Ovary (tissue), 10 donors: ENCODE measurements at places on chromosomes 3 and 15. TPM values are rescaled to one million over a fixed set of nuclear protein-coding genes. Genes with fewer than 3 reads are reported as not detected.

- H3K4me3 ChIP-seq: no peak overlapping the region
- H3K27me3 ChIP-seq: no peaks in the 10 kb centered on the region
- DNase-seq: no peak
- no peaks in the 10 kb centered on the region for H3K36me3 ChIP-seq
Measured at GRCh38 chr15:89128320-89129122, 40.3 kb downstream of the ABHD2 start.

CYP1A1 gene
- not detected for total RNA-seq

FANCD2OS gene
- total RNA-seq: not detected

GRCh38 chr15:79526376-79526775 is 94.2 kb downstream of the MINAR1 start:
- no peaks in the 10 kb centered on the region for H3K36me3 ChIP-seq
- DNase-seq: no peak
- no peaks in the 10 kb centered on the region for H3K27me3 ChIP-seq
- no peak overlapping the region for H3K4me3 ChIP-seq
- H3K4me1 ChIP-seq: no peaks in the 10 kb centered on the region

DNA sequence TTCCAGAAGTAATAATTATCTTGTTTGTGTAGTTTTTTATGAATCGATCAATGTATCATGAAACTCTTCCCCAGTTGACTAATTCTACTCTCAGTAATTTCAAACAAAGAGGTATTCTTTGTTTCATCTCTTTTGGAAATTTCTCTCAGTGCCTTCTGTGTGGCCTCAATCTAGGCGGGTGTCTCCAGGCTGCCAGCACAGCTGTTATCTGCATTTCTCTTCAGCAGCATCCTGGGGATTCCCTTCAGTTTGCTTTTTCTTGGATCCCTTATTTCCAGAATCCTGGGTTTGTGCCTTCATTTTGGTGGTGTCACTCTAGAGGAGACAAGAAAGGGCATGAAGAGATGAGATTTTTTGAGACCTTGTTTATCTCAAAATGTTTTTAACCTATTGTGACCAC is 22.7 kb downstream of the NIPA2 start:
- H3K36me3 ChIP-seq: no peaks in the 10 kb centered on the region
- no peaks in the 10 kb centered on the region for H3K4me1 ChIP-seq
- no peaks in the 10 kb centered on the region for H3K27me3 ChIP-seq
- no peak overlapping the region for H3K4me3 ChIP-seq

FBN1 gene
- 97.4 TPM for total RNA-seq

GRCh38 chr3:99925584-99926230 is 108.0 kb downstream of the CMSS1 start:
- H3K4me3 ChIP-seq: no peak overlapping the region
- H3K36me3 ChIP-seq: no peaks in the 10 kb centered on the region
- peaks cover 12% of the 10 kb centered on the region for H3K4me1 ChIP-seq
- no peak for DNase-seq
- no peaks in the 10 kb centered on the region for H3K27me3 ChIP-seq
- no peak overlapping the region for H3K27ac ChIP-seq

- DNase-seq: peak; percentile 54
- H3K27me3 ChIP-seq: no peaks in the 10 kb centered on the region
- H3K4me3 ChIP-seq: no peak overlapping the region
- H3K4me1 ChIP-seq: peaks cover 5% of the 10 kb centered on the region
- H3K36me3 ChIP-seq: no peaks in the 10 kb centered on the region
Measured at GRCh38 chr3:149352556-149352955, 19.1 kb upstream of the TM4SF18 start.

XCR1 gene
- 0.05 TPM for total RNA-seq

COL6A5 gene
- total RNA-seq: not detected

GRCh38 chr3:114939920-114940319 is 207.2 kb downstream of the ZBTB20 start:
- no peak for DNase-seq
- H3K36me3 ChIP-seq: no peaks in the 10 kb centered on the region
- peaks cover 1% of the 10 kb centered on the region for H3K4me1 ChIP-seq
- H3K4me3 ChIP-seq: no peak overlapping the region
- H3K27me3 ChIP-seq: no peaks in the 10 kb centered on the region

RAD18 gene
- 3.8 TPM for total RNA-seq

DNA sequence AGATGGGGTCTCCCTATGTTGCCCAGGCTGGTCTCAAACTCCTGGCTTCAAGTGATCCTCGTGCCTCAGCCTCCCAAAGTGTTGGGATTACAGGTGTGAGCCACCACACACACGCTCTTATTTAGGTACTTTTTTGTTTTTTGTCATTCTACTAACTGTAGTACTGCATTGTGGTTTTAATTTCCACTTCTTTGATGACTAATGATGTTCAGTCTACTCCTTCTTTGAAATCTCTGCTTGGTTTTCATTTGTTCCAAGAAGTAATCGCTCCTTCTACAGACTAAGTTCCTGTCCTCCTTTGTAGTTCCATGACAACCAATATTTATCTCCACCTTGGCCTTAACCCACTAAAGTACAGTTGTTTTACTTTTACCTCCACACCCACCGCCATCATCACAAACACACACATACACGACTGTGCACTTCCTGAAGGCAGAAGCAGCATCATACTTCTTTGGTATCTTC is 529 bp upstream of the DLEC1 start:
- no peak overlapping the region for H3K4me3 ChIP-seq
- no peak overlapping the region for H3K27ac ChIP-seq
- H3K36me3 ChIP-seq: no peaks in the 10 kb centered on the region

GRCh38 chr15:100937171-100937570 is 18.0 kb downstream of the LRRK1 start:
- H3K27ac ChIP-seq: no peak overlapping the region
- DNase-seq: no peak
- H3K4me1 ChIP-seq: no peaks in the 10 kb centered on the region
- no peaks in the 10 kb centered on the region for H3K36me3 ChIP-seq
- H3K27me3 ChIP-seq: no peaks in the 10 kb centered on the region
- no peak overlapping the region for H3K4me3 ChIP-seq

TUBGCP5 gene
- total RNA-seq: 14.8 TPM

DNA sequence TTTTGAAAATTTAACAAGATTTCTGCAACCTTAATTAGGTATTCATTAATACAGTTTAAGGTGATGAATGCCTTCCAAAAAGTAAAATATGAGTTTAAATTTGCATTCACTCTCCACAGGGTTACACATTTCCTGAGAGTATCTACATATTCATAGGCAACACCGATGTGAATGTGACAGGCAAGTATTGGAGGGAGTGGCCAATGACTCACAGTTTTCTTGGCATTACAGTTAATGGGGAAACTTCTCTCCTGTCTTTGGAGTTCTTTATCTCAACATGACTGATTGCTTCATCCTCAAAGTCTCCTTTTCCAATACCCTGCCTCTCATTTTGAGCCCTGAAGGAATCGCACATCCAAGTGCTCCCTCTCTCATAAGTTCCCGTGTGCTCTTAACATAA is 181.9 kb upstream of the CHL1 start:
- H3K27me3 ChIP-seq: no peaks in the 10 kb centered on the region
- H3K4me1 ChIP-seq: no peaks in the 10 kb centered on the region

SPG21 gene
- 88.1 TPM for total RNA-seq

GRCh38 chr3:12198301-12198700 is 39.6 kb upstream of the TIMP4 start:
- no peak for DNase-seq
- peaks cover 2% of the 10 kb centered on the region for H3K4me1 ChIP-seq
- H3K27me3 ChIP-seq: no peaks in the 10 kb centered on the region
- no peak overlapping the region for H3K27ac ChIP-seq
- no peak overlapping the region for H3K4me3 ChIP-seq

DNA sequence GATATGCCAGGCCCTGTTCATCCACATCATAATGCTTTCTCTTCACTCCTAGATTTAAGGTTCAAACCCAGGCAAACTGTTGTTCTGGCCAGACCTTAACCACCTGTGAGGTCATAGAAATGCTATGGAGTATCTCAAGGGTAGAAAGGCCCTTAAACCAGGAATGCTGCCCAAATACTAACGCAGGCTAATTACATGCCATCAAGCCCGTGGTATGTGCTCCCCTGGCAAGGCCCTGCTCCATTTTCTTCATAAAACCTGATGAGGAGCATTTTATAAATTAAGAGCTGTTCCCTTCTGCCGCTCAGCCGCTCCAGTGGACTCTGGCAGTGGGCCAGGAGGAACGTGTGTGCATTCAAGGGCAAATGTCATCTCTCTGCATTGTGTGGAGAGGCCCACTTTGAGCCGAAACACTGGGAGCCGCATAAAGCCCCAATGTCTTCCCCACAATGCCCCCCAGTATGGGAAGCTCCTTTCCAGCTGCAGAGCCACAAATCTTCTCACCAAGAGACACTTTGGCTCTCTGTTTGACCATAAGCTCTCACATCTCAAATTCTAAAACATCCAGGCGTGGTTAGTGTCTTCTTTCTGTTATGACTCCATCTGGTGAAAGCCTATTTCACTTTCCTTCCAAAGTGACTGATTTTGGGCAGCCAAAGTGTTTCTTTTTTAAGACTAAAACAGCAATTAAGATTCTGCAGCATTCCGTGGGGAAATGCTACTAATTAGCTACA is 210.8 kb upstream of the NR2E3 start:
- H3K4me1 ChIP-seq: peaks cover 5% of the 10 kb centered on the region
- no peaks in the 10 kb centered on the region for H3K36me3 ChIP-seq
- no peak overlapping the region for H3K4me3 ChIP-seq
- no peak for DNase-seq
- H3K27ac ChIP-seq: no peak overlapping the region
- H3K27me3 ChIP-seq: no peaks in the 10 kb centered on the region

DNA sequence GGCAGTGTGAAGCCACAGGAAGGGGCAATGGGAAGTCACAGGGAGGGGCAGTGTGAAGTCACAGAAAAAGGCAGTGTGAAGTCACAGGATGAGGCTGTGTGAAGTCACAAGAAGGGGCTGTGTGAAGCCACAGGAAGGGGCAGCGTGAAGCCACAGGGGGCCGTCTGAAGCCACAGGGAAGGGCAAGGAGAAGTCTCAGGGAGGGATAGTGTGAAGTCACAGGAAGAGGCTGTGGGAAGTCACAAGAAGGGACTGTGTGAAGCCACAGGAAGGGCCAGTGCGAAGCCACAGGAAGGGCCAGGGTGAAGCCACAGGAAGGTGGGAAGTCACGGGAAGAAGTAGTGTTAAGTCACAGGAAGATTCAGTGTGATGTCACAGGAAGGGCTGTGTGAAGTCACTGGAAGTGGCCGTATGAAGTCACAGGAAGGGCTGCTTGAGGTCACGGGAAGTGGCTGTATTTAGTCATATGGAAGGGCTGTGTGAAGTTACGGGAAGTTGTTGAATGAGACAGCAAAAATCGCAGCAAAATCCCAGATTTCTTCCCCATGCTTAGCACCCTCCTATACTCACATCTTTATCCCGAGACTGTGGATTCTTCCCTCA is 38.6 kb downstream of the GASK1A start:
- peaks cover 8% of the 10 kb centered on the region for H3K4me1 ChIP-seq
- no peaks in the 10 kb centered on the region for H3K36me3 ChIP-seq
- no peak for DNase-seq
